Natural killer cell treated with Interleukin-12 subunit alpha and Interleukin-12 subunit beta and Interleukin-15 and Interleukin-18, amount 100 ng/mL, for 72 hours (primary cell): ENCODE measurements at places on chromosomes 2 and 18. TPM values are rescaled to one million over a fixed set of nuclear protein-coding genes. Genes with fewer than 3 reads are reported as not detected.

DNA sequence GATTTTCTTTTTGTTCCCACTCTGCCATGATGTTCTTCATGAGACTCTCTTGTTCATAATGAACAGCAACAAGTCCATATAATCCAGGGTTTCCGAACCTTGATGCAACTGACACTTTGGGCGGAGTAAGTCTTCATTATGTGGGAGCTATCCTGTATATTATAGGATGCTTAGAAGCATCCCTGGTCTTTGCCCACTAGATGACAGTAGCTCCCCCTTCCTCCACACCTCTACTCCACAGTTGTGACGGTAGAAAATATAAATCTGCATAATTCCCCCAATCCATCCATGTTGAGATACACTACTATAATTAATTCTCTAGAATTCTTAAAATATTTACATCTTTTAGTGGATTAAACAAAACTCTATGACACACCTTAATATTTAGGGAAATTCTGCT is 482.2 kb upstream of the CELF4 start:
- H3K27ac ChIP-seq: no peak overlapping the region
- no peak overlapping the region for H3K4me3 ChIP-seq
- no peaks in the 10 kb centered on the region for H3K36me3 ChIP-seq
- no peaks in the 10 kb centered on the region for H3K27me3 ChIP-seq
- H3K4me1 ChIP-seq: no peaks in the 10 kb centered on the region

- H3K27me3 ChIP-seq: no peaks in the 10 kb centered on the region
- H3K36me3 ChIP-seq: peaks cover 7% of the 10 kb centered on the region
- no peaks in the 10 kb centered on the region for H3K4me1 ChIP-seq
- no peak overlapping the region for H3K27ac ChIP-seq
- DNase-seq: no peak
These were observed 71.2 kb downstream of the NUP35 start for GRCh38 chr2:183195397-183195796.

GRCh38 chr18:7071600-7071999 is 46.0 kb downstream of the LAMA1 start:
- DNase-seq: no peak
- no peaks in the 10 kb centered on the region for H3K4me1 ChIP-seq
- H3K27ac ChIP-seq: no peak overlapping the region
- no peaks in the 10 kb centered on the region for H3K27me3 ChIP-seq

DNA sequence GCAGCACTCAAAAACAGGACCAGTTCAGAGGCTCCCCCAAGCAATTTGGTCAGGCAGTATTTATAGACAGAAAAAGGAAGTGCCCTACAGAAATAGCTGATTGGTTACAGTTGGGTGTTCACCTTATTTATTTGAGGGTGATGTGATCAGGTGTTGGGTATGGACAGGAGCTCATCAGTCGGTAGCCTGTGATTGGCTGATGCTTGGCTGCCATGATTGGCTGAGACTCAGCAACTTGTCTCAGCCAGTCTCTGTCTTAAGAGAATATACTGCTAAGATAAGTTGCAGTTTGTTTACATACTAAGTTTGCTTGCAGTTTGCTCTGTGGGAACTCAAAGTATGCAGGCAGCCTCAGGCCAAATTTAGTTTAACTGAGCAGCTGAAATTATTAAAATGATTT is 9.4 kb downstream of the ABCG8 start:
- H3K4me1 ChIP-seq: no peaks in the 10 kb centered on the region
- no peak overlapping the region for H3K4me3 ChIP-seq
- H3K27ac ChIP-seq: no peak overlapping the region
- H3K27me3 ChIP-seq: peaks cover 2% of the 10 kb centered on the region
- H3K36me3 ChIP-seq: no peaks in the 10 kb centered on the region
- DNase-seq: no peak

DNA sequence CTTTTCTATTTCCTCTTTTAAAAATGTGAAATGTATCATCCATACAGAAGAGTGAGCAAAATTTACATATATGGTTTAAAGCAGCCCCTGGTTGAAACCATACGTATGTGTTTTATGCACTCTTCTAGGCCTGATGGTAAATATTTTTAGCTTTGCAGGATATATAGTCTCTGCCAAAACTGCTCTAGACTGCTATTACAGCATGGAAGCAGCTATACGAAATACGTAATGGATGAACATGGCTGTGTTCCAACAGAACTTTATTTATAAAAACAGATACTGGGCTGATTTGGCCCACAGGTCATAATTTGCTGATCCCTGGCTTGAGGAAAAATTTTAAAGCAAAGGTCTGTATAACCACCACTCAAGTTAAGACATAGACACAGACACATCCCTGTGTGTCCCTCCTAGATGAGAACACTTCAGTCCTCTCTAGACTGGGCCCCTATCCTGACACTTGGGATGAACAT is 42.5 kb upstream of the ATP8B1 start:
- no peaks in the 10 kb centered on the region for H3K36me3 ChIP-seq
- H3K4me3 ChIP-seq: no peak overlapping the region
- no peak overlapping the region for H3K27ac ChIP-seq
- no peak for DNase-seq
- peaks cover 16% of the 10 kb centered on the region for H3K4me1 ChIP-seq

DNA sequence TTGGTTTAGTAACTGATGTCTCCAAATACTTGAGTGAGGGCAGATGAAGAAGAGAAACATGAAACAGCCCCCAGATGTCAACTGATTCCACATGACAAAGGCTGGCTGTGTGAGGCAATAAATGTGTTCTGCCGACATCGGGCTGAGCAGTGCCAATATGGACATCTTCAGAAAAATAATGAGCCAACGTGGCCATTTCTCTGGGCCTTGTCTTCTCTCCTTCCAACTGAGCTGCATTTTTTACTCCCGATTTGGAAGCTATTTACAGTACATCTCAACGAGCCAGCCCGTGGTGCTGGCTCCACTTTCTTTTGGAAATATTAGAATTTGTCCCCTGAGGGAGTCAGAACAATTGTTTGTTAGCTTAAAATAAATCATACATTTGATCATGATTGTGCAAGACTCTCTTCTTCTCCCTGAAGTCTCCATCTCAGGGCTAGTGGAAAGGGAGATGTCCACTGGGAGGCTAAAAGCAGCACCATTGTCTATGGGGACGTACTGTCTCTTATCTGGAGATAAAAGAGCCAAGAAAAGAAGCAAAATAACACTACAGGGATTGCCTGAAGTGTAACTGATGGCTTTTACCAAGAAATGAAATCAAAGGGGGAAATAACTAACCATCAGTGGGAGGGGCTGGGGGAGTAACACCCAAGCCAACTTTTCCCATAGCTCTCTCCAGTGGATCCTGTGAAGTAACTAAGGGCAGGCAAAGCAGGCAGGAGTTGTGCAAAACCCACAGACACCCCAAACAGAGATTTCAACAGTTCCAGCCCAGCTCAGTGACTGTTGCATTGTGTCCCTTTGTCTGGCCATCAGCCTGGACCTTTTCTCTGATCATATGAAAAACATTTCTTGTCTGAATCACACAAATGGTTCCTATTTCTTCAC is 114.8 kb downstream of the RDH14 start:
- H3K27me3 ChIP-seq: peaks cover 14% of the 10 kb centered on the region
- H3K36me3 ChIP-seq: no peaks in the 10 kb centered on the region
- H3K4me1 ChIP-seq: no peaks in the 10 kb centered on the region
- DNase-seq: no peak
- H3K27ac ChIP-seq: no peak overlapping the region

The LONRF2 gene
- total RNA-seq: not detected
